ENCODE measurements at places on chromosomes 12 and 14.

- no peak for DNase-seq
Observed at GRCh38 chr12:91331371-91331770, 148.8 kb upstream of the DCN start.

- no peak for DNase-seq
Observed at GRCh38 chr12:18454330-18454729, 193.0 kb downstream of the PIK3C2G start.

DNA sequence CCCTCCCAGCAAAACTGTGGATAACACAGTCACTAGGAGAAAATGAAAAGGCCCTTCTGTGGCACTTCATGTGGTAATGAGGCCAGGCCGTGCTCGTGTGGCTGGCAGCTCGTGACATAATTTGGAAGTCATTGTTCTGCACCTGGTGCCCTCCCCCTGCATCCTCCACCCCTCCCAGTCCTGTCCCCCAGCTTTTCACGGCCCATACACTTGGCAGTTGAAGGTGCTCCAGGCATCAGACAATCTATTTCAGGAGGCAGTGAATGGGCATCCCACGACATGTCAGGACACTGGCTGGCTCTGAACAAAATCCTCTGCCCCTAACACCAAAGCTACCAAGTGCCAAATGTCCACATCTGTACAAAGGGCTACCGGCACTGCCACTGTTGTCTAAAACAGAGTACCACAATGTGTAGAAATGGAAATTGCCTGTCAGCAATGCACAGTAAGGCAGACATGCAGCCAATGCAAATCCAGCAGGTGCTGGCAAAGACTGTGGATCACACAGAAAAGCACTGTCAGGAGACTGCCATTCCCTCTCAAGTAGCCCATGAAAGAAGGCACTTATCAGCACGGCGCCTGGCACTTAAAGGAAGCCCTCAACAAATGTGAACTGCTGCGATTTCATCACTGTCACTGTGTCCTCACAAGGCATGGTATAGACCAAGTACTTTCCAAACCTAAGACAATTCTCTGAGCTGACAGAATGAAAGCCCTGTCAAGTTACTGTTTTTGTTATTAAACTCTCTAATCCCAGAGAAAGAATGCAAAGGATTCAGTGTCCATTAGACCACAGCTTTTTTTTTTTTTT lies 39.1 kb downstream of the CORO1C start:
- no peak for DNase-seq

- DNase-seq = no peak
Observed at GRCh38 chr12:3526776-3527175, 35.8 kb downstream of the PRMT8 start.

- DNase-seq = no peak
Observed at GRCh38 chr12:54463034-54463433, 10.4 kb downstream of the GTSF1 start.

DNA sequence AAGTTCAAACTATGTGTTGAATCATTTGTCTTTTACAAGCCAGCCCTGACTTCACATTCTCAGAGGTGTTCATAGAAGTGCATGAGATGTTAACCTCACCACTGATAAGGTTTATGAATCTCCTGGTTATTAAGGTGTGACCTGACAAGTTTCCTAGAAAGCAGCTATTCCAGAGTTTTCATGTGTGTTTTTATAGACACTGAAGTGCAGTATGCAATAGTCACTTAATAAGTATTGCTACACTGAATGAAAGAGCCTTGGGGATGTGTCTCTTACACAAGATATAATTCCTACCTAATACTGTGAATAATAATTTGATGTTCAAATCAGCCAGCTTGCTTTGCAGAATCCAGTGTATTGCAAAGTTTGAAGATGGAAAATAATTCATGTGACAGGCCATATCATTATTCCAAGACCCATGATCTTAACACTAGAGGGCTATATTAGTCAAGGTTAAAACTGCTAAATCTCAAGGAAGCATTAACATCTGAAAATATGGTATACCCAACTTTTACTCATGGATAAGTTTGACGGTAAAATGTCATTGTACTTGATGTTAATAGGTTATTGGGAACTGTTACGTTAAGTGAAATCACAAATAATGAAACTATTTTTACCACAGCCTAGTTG lies 13.0 kb downstream of the SLC25A3 start:
- DNase-seq = no peak

DNA sequence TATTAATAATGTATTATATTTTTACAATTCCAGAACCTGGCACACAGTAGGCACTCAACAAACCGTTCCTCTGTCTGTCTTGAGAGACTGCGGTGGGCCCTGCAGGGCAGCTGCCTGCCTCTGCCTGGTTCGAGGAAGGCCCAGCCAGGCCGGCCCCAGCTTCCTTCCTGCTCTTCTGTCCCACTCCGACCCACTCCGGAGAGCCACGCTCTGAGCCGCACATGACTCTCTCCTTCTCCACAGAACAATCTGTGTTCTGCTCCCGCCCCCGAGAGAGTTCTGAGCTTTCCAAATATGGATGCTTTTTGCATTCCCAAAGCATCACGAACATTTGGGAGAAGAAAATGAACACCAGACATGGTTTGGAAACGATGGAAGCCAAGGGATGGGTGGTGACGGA lies 57.3 kb downstream of the TTC7B start:
- no peak for DNase-seq

DNA sequence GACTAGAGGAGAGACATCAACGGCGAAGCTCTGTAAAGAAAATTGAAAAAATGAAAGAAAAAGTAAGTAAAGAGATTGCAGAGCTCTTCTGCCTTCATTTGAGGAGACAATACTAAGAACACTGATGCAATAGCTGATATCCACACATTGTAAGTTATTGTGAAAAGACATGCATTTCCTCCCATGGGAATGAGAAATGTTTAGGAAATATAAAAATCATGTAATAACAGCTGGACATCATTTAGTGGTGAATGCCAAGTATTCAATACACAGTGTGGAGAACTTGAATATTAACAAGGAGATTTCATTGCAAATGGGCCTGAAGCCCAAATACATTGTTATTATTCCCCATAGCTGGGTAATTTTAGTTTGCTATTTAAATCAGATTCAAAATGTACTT lies 179.2 kb downstream of the KICS2 start:
- no peak for DNase-seq

DNA sequence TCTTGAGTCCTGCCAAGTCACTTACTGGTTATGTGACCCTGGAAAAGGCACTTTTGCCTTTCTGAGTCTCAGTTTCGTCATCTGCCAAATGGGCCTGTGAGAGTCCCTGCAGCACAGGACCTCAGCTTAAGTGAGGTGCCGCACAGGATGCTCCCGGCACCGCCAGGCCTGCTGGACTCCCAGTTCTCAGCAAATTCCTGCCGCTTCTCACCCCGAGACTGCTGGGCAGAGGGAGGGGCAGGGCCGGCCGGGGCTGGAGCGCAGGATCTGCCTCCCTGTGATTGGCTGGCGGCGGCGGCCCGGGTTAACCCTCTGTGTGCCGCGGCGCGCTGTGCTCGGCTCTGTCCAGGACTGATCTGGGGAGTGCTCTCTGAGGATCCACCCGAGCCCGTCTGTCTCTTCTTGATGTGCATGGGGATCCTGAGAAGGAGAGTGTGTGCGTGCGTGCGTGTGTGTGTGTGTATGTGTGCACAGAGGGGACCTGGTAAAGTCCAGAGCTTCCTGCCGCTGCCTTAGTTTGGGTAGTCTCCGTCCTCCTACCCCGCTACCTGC lies 8.6 kb downstream of the SETD1B start:
- no peak for DNase-seq

DNA sequence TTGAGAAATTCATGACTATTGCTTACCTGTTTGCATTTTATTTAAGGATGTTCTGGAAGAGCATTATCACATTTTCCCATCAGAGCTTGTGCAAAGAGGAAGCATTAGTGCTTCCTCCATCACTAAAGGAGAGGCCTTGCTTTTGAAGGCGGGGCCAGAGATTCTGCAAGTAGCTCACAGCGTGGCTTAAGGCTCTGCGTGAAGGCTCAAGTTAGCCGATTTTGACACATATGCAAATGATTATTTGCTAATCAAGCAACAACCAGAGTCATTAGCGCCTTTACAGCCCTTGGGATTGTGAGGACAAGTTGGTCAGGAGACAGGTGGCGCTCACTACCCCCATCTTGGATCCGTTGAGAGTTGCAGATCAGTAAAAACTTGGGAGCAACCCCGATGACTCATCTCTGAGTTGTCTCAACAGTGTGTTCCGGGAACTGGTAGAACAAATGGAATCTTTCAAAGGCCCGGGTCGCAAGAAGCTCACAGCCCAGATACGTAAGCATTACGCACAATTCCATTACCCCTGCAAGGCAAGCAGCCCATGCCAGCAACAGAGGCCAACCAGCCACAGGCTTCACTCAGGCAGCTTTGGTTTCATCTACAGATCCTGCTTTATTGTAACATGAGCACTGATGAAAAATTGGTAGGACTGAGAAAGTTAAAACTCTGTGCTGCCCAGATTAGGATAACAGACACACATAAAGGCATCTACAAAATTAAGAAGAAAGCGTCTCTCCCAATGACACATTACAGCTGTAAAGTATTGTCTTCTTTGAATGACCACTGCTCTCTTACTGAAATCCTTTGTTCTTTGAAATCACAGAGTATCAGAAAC lies 34.9 kb upstream of the SPTSSA start:
- DNase-seq = peak; percentile 3

- no peak for DNase-seq
Observed at GRCh38 chr14:31457665-31458659, 656 bp upstream of the DTD2 start.

GRCh38 chr12:2343681-2344080 lies 290.9 kb downstream of the CACNA1C start:
- no peak for DNase-seq

DNA sequence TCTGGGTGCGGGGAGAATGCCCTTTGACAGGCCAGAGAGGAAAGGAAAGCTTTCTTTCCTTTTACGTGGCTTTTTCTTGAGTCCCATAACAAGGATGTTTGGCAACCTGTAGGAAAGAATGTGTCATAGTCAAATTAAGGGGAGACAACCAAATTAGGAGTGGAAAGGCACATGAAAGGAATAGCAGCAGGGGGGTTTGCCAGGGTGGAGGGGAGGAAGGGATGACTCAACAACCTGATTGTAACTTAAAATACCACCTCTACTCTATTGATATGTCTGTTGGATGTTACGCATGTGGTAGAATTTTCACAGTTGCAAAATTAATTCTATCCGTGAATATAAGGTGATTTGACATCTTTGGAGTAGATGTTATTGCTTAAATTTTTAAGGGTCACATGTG lies 28.5 kb upstream of the MYBPC1 start:
- no peak for DNase-seq

DNA sequence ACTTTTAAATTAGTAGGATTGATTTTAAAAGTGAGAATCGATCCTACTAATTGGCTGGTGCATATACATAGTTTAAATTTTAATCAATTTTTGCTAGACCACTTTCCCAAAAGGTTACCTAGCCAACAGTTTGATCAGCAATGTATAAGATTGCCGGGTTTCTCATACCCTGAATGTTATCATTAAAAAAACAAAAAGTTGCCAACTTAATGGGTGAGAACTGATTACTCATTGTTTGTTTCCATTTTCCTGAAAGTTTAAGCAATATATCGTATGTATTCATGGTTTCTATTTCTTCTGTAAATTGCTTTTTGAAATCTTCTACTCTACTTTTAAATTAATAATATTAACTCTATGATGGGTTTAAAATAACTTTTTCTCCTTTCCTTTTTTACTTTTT lies 4.4 kb upstream of the MYBPC1 start:
- no peak for DNase-seq

GRCh38 chr12:123126294-123127181 lies 24.4 kb downstream of the PITPNM2 start:
- peak; percentile 82 for DNase-seq

DNA sequence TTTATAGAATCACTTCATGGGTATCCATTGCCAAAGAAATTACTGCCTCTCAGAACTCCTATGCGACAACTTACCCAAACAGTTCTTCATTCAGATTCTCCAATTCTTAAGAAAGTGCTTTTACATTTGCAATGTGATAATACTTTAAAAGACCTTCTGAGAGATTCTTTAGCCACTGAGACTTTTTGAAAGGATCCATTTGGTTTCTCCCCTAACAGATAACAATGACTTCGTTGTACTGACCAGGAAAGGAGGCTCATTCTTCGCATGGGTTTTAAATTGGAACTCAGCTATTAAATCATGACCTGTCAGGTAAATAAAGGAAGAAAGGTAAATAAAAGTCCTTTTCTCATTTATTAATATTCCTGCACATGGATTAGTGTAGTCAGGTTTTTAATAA lies 14.8 kb downstream of the ITPR2 start:
- DNase-seq = no peak

GRCh38 chr12:79408689-79409088 lies 282.1 kb downstream of the PAWR start:
- DNase-seq = no peak

- no peak for DNase-seq
Observed at GRCh38 chr12:88062474-88062873, 33.3 kb upstream of the C12orf50 start.

GRCh38 chr14:105841022-105842009 lies 314.9 kb downstream of the TMEM121 start:
- DNase-seq = no peak

DNA sequence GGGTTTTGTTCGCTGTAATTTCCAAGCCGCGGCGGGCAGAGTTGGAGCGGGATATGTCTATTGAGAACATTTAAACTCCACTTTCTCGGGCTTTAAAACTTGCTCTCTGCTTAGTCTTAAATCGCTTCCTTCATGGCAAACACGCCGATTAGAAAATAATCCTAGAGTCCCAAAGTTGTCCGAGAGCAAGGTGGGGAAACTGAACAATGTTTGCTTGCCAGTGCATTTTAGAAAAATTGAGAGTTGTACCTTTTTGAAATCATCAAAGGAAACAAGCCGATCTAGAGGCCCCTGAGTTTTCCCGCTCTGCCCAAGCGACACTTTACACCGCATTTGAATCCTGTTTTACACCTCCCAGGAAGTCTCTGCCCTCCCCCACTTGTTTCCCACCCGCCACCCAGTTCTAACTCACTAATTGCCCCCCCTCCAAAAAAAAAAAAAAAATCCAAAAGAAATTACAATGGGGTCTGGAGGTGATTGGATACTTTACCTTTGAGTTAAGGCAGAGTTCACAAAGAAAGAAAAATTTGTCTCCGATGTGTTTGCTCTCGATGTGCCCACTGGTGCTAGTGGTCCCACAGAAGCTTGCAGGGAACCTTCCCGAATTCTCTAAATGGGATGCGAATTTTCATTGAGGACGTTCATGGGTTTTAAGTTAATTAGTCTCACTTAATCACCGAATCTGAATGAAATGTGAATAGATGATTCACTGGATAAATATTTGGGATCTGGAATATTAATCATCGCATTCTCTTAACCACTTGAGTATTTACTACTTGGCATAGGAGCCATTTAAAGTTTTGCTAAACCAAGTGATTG lies 2.3 kb downstream of the HMGA2 start:
- DNase-seq = no peak

- no peak for DNase-seq
Observed at GRCh38 chr12:89663577-89664357, 44.9 kb downstream of the ATP2B1 start.

DNA sequence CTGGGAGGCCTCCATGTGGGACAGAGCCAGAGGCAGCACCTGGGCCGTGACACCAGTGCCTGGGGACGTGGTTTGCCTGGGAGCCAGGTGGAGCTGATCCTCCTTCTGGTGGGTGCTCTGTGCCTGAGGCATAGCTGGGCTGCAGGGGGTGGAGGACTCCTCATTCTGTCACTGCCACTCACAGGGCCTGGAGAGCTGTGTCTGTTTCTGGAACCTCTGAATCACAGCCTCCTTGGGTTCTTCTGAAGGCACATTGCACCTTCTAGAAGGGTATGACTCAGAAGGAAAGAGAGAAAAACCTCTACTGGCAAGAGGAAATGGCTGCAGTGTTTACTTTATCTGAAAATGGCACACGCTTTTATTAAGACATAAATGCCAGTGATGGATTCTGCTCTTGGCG lies 659.8 kb downstream of the VRK1 start:
- DNase-seq = no peak

Measured in GOT3 (cell line).